ENCODE measurements at places on chromosomes 4 and X. TPM values are rescaled to one million over a fixed set of nuclear protein-coding genes. Genes with fewer than 3 reads are reported as not detected.

PLRG1 gene
- total RNA-seq, result 38.6 TPM

PLAC8 gene
- total RNA-seq, result 7.8 TPM

MTTP gene
- total RNA-seq, result 0.20 TPM

TMPRSS11F gene
- total RNA-seq, result not detected

EXOC1L gene
- not detected for total RNA-seq

SNX12 gene
- total RNA-seq, result 105 TPM

NR3C2 gene
- total RNA-seq, result 0.63 TPM

FRG2 gene
- 0.66 TPM for total RNA-seq

MAGEC1 gene
- 1.4 TPM for total RNA-seq

TLR10 gene
- total RNA-seq, result not detected

GRCh38 chr4:61427818-61428495, 227.8 kb downstream of the ADGRL3 start:
- H3K4me3 ChIP-seq, result no peak overlapping the region
- no peak overlapping the region for H3K27ac ChIP-seq
- no peaks in the 10 kb centered on the region for H3K4me1 ChIP-seq
- DNase-seq, result peak; percentile 9
- H3K27me3 ChIP-seq, result no peaks in the 10 kb centered on the region
- H3K36me3 ChIP-seq, result no peaks in the 10 kb centered on the region

DNA sequence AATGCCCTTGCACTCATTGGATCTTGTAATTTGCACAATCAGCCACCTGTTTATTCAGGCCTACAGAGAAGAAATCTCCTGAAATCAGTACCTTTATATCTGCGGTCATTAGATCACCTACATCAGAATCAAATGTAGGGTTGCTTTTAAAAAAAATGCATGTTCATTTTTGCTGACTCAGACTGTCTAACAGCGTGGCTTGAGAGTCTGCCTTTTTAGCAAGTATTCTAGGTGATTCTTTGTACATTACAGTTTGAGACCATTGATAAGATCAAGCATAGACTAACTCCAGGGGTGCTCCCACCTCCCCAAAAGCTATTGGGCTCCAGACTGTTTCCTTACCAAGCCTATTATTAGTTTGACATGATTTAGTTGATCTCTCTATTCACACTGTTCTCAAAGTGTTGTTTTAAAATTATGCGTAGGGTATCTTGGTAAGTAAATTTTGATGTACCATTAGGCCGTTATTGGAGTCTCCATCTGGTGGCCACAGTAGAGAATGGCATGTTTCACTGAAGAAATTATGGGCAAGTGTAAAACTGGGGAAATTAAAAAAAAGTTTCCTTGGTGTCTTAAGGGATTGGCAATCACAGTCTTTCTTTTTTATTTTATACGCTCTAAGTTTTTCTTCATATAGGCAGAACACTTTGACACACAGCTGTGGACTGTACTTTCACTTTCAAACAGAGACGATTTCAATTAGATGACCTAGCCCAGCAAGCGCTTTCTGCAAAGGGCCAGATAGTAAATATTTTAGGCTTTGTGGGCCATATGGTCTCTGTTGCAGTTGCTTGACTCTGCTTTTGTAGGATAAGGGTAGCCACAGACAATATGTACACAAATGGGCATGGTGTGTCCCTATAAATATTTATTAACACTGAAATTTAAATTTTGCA, 33.7 kb upstream of the MSL3 start:
- peak; percentile 21 for DNase-seq
- no peaks in the 10 kb centered on the region for H3K27me3 ChIP-seq

GRCh38 chr4:48991357-48991756, 5.3 kb downstream of the CWH43 start:
- no peak overlapping the region for H3K4me3 ChIP-seq
- no peaks in the 10 kb centered on the region for H3K27me3 ChIP-seq
- DNase-seq, result no peak
- no peaks in the 10 kb centered on the region for H3K4me1 ChIP-seq
- no peak overlapping the region for H3K27ac ChIP-seq

- no peaks in the 10 kb centered on the region for H3K4me1 ChIP-seq
- H3K4me3 ChIP-seq, result no peak overlapping the region
- H3K27ac ChIP-seq, result no peak overlapping the region
- no peaks in the 10 kb centered on the region for H3K27me3 ChIP-seq
- no peak for DNase-seq
Measured at GRCh38 chr4:179048839-179049453, 1606.7 kb upstream of the AGA start.

DNA sequence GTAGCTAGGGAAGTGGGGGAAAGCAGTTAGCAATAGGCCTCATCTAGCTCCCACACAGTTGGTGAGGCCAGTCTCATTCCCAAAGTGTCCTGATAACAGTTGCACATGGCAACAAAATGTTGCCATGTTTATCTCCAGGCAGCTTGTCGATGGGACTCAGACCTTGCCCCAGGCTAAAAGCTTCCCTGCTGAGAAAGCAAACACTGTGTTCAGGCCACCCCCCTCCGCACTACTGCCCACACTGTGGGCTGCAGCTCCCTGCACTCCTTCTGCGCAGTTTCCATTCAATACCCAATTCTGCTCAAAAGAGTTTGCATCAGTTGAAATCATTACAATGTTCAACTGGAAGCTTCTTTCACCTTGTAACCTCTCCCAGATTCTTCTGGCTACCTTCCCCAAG, 287.8 kb upstream of the GK2 start:
- H3K4me1 ChIP-seq, result no peaks in the 10 kb centered on the region
- H3K27me3 ChIP-seq, result no peaks in the 10 kb centered on the region
- no peak for DNase-seq
- H3K27ac ChIP-seq, result no peak overlapping the region

DNA sequence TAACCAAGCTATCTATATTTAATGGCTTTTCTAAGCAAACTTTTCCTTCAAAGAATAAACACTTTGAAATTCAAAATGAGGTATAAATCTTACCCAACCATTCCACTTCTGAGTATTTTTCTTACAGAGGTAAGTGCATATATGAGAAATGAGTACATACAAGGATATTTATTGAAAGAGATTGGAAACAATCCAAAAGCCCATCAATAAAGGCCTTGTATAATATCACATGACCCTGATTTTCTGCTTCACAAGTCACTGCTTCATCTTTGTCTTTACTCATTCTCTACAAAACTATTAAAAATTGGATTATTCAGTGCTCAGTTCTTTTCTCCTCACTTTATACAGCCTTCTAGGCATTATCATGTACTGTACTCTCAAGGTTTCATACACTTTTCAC, 91.3 kb downstream of the SRPX start:
- no peaks in the 10 kb centered on the region for H3K27me3 ChIP-seq
- no peak overlapping the region for H3K4me3 ChIP-seq
- no peaks in the 10 kb centered on the region for H3K36me3 ChIP-seq

DNA sequence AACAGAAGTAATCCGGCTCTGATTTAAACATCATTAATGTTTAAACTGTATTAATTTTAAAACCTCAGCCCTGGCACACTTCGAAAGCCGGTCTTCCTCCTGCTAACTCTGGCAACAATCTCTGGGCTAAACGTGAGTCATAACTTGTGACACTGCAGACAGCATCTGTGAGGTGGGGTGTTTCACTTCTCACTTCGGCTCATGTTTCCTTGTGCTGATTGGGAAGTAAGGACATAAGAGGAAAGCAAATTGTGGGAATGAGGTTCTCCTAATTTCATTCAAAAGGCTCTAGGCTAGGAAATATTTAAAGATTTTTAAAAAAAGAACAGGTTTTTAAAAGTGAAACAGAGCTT, 139.9 kb upstream of the USP9X start:
- H3K4me3 ChIP-seq, result peak overlapping the region; percentile 3
- DNase-seq, result peak; percentile 62
- no peaks in the 10 kb centered on the region for H3K36me3 ChIP-seq
- peak overlapping the region; percentile 80 for H3K27ac ChIP-seq

GRCh38 chr4:170169699-170170098, 79.9 kb upstream of the AADAT start:
- no peak overlapping the region for H3K27ac ChIP-seq
- H3K4me3 ChIP-seq, result no peak overlapping the region
- H3K4me1 ChIP-seq, result no peaks in the 10 kb centered on the region
- H3K27me3 ChIP-seq, result no peaks in the 10 kb centered on the region

GRCh38 chrX:22033818-22034217, 1.7 kb downstream of the PHEX start:
- DNase-seq, result no peak
- peaks cover 11% of the 10 kb centered on the region for H3K4me1 ChIP-seq

GRCh38 chr4:57039345-57039744, 60.6 kb downstream of the POLR2B start:
- DNase-seq, result no peak
- no peak overlapping the region for H3K27ac ChIP-seq
- H3K36me3 ChIP-seq, result no peaks in the 10 kb centered on the region
- peaks cover 1% of the 10 kb centered on the region for H3K4me1 ChIP-seq
- H3K27me3 ChIP-seq, result no peaks in the 10 kb centered on the region
- no peak overlapping the region for H3K4me3 ChIP-seq

GRCh38 chrX:24231641-24232179, 82.2 kb downstream of the SUPT20HL2 start:
- no peaks in the 10 kb centered on the region for H3K27me3 ChIP-seq
- no peak for DNase-seq
- H3K36me3 ChIP-seq, result no peaks in the 10 kb centered on the region
- no peak overlapping the region for H3K27ac ChIP-seq
- no peaks in the 10 kb centered on the region for H3K4me1 ChIP-seq

Measured in SJCRH30 (cell line).